ENCODE measurements at places on chromosomes 3 and 15.

DNA sequence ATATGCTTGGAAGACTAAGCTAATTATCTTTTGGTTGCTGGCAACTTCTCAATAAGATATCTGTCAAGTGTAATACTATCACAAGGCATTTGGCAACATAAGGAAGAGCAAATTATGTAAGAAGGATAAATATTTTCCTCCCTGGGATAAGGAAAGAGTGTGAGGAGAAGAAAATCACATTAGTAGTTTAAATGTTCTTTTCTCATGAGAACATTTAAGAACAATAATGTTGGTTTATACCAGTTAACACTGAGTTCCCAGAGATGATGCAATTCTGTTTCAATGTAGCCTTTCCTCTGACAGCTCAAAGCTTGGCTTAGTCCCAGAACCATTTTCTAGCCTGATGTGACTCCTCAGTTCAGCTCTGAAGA lies 66.1 kb upstream of the NPHP3 start:
- peak; percentile 26 for DNase-seq

GRCh38 chr3:193783166-193783896 lies 190.3 kb downstream of the OPA1 start:
- DNase-seq, result peak; percentile 33

- no peak for DNase-seq
Observed at GRCh38 chr3:189786479-189787064, 155.4 kb downstream of the TP63 start.

DNA sequence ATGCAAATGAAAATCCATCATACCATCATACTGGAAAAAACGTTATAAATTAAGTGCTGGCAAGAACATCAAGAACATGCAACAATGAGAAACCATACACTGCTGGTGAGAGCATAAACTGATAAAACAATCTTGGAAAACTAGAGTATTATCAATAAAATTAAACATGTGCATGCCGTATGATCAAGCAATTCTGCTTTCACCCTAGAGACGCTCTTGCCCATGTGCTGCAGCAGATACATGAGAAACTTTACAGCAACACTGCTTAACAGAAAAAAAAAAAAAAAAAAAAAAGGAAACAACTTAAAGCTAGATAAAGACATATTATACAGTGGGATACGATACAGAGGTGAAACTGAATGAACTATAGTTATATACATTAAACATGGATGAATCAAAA lies 21.8 kb downstream of the SPG11 start:
- DNase-seq, result no peak

DNA sequence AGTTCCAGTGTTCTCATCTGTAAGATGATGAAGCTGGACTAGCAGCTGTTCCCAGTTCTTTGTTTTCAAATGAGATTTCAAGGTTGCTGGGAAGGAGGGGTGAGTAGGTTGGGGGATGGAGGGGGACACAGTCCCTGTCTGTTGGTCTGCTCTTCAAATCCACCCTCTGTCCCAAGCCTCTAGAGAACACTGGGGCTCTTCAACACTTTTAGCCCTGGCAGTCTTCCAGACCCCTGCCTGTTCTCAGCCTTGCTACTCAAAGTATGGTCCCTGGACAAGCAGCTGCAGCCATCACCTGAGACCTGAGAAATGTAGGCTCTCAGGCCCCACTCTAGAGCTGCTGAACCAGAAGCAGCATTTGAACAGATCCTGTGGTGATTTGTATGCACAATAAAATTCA lies 41.3 kb downstream of the NEK11 start:
- no peak for DNase-seq

GRCh38 chr15:73270366-73271097 lies 98.2 kb downstream of the HCN4 start:
- DNase-seq, result no peak

- no peak for DNase-seq
Observed at GRCh38 chr3:113212150-113212843, 940 bp downstream of the BOC start.

DNA sequence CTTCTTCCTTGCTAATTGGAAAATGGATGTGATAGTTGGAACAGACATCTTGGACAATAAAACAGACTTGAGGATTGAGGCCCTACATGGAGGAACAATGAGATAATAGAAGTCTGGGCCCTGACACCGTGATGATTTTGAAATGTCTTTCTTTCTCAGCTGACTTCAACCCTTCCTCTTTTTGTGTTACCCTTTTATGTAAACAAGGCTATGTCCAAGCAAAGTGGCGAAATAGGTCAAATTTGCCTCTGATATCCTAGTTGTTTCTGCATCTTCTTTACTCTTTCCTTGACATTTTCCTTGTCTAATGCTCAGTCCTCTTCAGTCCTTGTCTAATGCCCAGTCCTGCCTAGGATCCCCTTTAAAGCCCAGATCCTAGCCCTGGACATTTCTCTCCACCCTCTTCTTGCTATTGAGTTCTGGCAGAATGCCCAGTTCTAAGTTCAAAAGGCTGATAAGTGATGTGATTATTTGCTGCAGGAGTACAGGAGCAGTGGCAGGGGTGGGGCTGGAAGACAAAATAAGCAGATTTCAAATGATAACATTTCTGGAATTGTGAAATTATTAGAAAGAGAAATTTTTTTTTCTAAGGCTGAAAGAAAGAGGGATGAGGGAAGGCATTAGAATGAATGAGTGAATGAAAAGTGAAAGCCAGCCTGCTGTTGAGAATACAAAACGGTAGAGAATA lies 6.5 kb upstream of the VPS8 start:
- DNase-seq, result no peak

GRCh38 chr15:50275908-50276307 lies 10.4 kb upstream of the HDC start:
- DNase-seq, result no peak

DNA sequence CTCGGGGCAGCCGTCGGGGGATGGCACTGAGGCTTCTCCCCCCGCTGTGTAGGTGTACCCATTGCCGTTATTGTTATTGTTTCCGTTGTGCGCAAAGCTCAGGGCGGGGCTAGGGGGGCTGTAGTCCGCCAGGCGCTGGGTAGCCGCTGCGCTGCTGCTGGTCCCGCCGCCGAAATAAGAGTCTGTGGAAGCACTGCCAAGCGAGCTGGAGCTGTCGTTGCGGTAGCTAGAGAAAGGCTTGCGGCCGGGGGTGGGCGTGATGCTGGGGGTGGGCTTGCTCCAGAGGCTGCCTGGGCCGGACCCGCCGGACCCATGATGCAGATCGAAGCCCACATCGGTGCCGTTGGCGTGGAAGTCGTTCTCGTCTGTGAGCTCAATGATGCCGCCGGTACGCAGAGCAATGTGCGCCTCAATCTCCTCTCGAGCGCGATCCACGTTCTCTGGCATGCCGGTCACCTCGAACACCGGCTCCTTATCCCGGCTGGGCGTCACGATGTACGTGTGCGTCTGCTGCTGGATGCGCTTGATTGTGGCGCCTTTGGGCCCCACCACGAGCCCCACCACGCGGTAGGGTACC lies 1.9 kb downstream of the MEX3B start:
- no peak for DNase-seq

Data from urothelium cell line (cell line).